Inflammatory macrophage treated with lipopolysaccharide for 1 hour (primary cell): ENCODE measurements at places on chromosomes 3 and 15.

- peak; percentile 89 for DNase-seq
These were observed 2.6 kb upstream of the ZSCAN2 start for GRCh38 chr15:84598250-84598649.

- DNase-seq = no peak
These were observed 43.9 kb downstream of the RPL22L1 start for GRCh38 chr3:170826047-170826446.

DNA sequence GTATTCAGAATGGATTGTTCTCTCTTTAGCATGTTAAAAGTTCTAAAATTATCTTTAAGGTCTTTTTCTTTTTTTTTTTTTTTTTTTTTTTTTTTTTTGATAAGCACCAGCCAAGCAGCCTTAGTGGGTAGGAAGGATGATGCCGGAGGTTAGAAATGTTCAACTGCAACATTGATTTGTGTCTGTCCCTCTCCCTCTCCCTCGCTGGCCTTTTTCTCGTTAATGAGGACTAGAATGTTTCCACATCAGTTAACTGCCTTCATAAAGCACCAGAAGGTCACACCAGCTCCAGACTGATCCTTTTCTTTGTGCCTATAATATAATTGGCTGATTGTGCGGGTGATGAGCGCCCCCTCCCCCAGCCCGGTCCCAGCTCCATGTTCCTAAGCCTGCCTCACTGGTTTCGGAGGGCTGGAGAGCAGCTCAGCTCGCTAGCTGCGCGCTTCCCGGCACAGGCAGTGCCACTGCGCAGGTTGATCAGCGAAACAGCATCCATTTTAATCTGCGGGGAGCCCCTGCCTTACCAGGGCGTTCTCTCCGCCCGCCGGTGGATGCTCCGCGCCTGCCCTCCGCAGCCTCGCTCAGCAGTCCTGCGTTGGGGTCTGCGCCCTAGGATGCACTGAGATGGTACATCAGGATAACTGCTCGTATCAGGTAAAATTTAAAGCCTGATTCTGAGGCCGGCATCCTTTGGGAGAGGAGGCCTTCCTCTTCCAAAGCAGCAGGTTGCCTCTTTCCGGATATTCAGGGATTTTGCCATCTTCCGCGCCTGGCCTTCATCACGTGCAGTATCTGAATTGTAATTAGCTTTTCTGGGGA lies 148.9 kb upstream of the IL12A start:
- no peak for DNase-seq

DNA sequence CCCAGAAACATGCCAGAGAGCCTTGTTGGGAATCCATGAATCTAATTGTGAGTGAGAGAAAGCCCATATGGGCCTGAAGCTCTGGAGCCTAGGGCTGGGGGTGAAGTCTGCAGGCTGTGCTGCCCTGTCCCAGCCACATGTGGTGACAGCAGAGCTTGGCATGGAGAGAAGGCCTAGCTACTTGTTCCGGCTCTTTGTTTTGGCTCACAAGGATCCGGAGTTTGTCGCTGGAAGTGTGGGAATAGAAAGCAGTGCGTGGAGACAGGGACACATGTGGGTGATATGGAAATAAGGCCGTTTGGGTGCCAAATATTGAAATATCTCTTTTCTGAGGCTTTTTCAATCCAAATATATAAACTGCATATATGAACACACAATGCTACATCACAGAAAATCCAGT lies 78.2 kb downstream of the CLSTN2 start:
- no peak for DNase-seq

DNA sequence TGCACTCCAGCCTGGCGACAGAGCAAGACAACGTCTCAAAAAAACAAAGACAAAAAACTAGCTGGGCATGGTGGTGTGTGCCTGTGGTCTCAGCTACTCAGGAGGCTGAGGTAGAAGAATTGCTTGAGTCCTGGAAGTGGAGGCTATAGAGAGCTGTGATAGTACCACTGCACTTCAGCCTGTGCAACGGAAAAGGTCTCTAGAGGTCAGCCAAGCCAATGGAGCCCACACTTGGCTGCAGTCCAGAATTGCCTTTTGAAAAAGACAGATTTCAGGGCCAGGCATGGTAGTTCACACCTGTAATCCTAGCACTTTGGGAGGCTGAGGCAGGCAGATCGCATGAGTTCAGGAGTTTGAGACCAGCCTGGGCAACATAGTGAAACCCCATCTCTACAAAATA lies 8.4 kb upstream of the RBPMS2 start:
- DNase-seq = no peak
